AG04450 (cell line): ENCODE measurements at places on chromosomes 3 and 15.

- no peak for DNase-seq
Measured at GRCh38 chr15:71112429-71112828, 2.8 kb upstream of the THSD4 start.

DNA sequence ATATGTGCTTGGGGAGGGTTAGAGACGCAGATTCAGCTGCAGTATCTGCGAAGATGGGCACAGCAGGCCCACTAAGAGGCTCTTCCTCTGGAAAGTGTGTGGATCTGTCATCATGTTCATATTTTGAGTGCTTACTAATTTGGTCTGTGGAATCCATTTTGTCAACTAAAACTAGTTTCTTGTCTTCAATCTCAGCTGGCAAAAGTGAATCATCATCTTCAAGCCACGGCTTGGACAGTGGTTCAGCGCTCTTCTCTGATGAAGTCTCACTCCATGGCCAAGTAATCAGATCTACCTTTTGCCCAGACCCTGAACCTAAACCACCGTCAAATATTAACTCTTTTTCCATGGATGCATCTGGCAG, 76.2 kb downstream of the IMPG2 start:
- DNase-seq: no peak

- no peak for DNase-seq
Measured at GRCh38 chr3:55813268-55814097, 326.4 kb upstream of the WNT5A start.

GRCh38 chr15:36291501-36291900, 287.9 kb upstream of the CDIN1 start:
- no peak for DNase-seq

- no peak for DNase-seq
Measured at GRCh38 chr3:123329636-123330340, 119.1 kb downstream of the ADCY5 start.

GRCh38 chr3:12653747-12654146, 10.2 kb downstream of the RAF1 start:
- no peak for DNase-seq

DNA sequence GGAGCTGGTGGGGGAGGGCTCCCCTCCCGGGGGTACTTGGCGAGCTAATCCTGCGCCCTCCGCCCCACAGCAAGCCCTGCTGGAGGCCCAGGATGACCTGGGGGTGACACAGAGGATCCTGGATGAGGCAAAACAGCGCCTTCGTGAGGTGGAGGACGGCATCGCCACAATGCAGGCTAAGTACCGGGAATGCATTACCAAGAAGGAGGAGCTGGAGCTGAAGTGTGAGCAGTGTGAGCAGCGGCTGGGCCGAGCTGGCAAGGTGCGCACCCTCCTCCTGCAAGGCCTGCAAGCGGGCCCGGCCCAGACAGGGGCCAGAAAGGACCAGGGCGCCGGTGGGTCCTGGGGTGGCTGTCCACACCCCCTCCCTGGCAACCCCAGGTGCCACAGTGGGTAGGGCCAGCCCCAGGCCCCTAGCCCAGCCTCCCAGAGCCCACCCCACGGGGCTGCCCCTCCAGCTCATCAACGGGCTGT, 56.5 kb downstream of the SEMA3G start:
- DNase-seq: no peak
